NCI-H345 (cell line): ENCODE measurements at places on chromosomes 11 and 22.
A peak's percentile ranks its signal among the peaks of the same experiment; 100 is the strongest.

DNA sequence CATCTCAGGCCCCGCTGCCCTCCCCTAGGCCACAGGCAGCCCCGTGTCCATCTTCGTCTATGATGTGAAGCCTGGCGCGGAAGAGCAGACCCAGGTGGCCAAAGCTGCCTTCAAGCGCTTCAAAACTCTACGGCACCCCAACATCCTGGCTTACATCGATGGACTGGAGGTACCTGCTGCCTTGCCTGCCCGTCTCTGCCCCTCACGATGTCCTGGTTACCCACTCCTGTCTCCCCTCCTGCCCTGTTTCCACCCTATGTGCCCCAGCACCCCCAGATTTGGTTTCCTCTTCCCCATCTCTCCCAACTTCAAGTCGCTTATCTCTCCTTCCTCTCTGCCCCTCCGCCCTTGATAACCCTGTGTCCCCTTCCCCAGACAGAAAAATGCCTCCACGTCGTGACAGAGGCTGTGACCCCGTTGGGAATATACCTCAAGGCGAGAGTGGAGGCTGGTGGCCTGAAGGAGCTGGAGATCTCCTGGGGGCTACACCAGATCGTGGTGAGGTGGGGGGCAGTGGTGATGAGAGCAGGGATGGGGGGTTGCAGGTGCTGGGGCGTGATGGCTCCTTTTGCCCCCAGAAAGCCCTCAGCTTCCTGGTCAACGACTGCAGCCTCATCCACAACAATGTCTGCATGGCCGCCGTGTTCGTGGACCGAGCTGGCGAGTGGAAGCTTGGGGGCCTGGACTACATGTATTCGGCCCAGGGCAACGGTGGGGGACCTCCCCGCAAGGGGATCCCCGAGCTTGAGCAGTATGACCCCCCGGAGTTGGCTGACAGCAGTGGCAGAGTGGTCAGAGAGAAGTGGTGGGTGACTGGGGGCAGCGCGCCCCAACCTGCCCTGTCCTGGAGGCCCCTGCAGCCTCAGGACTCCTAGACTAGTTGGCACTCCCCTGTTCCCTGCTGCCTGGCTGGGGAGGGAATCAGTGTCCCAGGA is 930 bp downstream of the SCYL1 start:
- DNase-seq: no peak

DNA sequence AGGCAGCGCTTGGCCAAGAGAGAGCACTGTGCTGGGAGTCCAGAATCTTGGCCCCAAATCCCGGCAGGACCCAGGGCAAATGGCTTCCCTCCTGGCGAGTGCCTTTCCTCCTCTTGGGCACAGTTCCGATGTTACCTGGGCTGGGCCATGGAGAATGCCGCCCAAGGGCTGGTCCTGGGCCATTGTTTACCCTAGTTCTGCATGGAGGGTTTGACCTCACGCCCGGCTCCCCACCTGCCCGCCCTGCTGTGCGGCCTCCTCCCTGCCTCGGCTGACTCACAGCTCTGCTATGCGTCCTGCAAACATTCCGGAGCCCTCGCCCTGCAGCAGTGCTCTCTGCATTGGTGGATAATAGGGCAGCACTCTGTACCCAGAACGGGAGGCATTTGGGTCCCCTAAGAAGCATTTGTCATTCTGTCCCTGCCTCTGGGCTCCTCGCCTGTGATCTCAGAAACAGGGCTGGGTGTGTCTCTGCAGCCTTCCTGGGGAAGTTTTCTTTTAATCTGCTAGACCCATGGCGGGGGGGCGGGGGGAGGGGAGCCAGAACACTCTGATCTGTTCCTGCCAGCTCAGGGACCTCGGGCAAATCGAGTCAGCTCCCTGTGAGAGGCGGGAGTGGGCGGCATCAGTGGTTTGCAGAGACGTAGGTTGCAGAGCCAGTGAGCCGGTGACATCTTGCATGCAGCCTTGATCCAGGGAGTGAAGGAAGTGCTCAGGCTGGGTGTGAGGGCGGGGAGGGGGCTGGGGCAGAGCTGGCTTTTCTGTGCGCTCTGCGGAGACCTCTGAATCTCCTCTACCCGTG is 32.9 kb upstream of the SMIM38 start:
- DNase-seq: no peak

GRCh38 chr22:22787786-22788459 is 99.7 kb upstream of the IGLL5 start:
- peak; percentile 26 for DNase-seq

GRCh38 chr11:4190098-4190497 is 95.5 kb downstream of the RRM1 start:
- DNase-seq: no peak

GRCh38 chr11:70573701-70574151 is 175.4 kb downstream of the CTTN start:
- DNase-seq: no peak

GRCh38 chr22:44901301-44901700 is 108.5 kb downstream of the PHF21B start:
- DNase-seq: no peak

DNA sequence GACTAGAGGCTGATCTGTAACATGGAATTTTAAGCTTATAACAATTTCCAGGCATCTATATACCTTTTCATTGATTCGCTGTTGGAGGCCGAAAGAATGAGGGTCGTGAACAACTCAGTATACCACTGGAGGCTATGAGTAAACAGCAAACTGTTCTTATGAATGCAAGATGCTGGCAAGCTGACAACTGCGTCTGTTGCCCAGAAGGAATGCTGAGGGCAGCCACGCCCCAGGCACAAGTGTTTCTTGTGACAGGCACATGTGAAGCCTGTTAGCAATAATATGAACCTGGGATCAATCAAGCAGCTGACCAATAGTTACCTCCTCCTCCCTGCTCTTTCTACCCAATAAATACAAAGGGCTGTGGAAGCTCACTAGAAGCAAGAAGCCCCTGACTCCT is 15.3 kb downstream of the RTCB start:
- DNase-seq: no peak

- no peak for DNase-seq
Observed at GRCh38 chr22:29454276-29454675, 15.9 kb downstream of the RFPL1 start.

- DNase-seq: peak; percentile 41
Observed at GRCh38 chr11:75351541-75351790, at the start of gene ARRB1. ARRB1 (minus strand) TSS chr11:75351661; CDS start chr11:75351607, 54 bp downstream.

DNA sequence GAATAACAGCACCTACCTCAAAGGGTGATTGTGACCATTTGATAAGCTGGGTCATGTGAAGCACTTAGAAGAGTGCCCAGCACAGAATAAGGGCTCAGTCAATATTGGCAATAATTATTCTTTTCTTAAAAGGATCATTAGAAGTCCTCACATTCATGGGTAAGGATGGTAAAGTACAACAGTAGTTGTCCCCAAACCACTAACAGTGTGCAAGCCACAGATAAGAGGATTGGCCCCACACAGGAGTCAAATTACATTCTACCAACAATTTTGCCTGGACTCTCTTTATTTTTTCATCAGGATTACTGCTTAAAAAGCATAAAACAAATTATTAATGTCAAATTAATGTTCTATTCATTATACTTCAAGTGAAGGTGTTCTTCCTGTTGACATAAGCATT is 271.5 kb upstream of the PDGFD start:
- DNase-seq: no peak

GRCh38 chr22:27825174-27825573 is 23.6 kb upstream of the MN1 start:
- DNase-seq: no peak

- DNase-seq: no peak
Observed at GRCh38 chr22:48237466-48238283, 1475.2 kb downstream of the TBC1D22A start.

DNA sequence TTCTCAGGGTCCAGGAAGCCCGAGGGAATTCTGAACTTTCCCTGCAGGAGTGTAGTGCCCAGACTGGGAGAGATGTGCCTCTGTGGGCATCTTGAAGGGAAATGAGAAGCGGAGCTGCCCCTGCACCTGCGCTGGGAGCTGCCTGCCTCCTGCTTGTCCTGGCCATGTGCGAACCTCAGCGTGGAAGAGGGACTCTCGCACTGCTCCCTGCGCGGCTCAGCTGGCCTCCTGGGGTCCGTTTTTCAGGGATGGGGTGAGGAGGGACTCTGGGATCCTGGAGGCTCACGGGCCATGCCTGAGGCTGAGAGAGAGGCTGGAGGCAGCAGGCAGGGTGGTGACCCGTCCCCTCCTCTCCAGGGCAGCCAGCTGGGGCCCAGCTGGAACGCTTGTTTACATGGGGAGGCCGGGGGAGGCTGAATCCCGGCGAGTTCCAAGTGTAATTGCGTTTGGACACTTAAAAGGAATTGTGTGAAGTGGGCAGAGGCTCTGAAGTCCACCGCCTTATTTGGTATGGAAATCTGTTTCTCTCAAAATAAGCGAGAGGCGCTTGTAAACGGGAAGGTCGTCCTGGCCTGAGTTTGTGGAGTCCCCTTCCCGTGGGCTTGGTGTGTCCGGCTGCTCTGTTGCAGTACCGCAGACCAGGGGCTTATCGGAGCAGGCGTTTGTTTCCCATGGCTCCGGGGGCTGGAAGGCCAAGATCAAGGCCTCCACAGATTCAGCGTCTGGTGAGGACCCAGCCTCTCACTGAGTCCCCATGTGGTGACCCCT is 1.2 kb upstream of the MRGPRF start:
- DNase-seq: no peak

DNA sequence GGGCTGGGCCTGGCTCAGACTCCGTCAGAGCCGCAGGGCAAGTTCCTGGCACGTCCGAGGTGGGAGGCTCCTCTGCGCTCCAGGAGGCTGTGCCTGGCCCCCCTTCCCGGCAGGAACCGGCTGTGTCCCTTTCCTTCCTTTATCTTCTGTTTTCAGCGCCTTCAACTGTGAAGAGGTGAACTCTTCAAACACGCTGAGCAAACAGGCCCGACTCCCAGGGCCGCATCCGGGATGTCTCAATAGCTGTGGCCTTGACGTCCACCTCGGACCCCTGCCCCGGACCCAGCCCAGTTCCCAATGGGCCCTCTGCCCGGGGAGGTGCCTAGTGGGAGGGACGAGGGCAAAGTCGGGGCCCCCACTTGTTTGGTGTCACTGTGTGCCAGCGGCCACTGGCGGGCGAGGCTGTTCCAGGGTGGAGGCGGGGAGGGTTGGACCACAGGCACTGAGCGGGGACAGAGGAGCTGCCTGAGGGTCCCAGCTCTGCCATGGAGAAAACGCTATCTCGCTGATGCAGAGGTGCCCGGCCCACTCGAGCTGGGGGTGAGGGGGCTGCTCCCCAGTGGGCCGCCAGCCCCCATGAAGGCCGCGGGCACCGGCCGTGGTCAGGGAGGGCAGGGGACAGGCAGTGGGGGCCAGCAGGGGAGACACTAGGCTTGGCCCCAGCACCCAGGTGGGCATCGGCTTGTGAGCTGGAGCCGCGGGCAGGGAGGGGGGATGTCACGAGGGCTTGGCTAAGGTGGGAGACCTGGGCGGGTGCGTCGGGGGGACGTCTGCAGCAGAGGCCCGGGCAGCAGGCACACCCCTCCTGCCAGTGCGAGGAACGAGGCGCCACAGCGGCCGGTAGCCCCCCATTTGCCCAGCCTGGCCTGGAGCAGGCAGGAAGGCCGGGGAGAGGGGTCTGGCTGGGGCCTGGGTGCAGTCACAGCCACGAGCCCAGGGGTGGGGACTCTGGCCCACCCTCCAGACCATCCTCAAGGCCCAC is 2.7 kb upstream of the MUC5B start:
- no peak for DNase-seq

DNA sequence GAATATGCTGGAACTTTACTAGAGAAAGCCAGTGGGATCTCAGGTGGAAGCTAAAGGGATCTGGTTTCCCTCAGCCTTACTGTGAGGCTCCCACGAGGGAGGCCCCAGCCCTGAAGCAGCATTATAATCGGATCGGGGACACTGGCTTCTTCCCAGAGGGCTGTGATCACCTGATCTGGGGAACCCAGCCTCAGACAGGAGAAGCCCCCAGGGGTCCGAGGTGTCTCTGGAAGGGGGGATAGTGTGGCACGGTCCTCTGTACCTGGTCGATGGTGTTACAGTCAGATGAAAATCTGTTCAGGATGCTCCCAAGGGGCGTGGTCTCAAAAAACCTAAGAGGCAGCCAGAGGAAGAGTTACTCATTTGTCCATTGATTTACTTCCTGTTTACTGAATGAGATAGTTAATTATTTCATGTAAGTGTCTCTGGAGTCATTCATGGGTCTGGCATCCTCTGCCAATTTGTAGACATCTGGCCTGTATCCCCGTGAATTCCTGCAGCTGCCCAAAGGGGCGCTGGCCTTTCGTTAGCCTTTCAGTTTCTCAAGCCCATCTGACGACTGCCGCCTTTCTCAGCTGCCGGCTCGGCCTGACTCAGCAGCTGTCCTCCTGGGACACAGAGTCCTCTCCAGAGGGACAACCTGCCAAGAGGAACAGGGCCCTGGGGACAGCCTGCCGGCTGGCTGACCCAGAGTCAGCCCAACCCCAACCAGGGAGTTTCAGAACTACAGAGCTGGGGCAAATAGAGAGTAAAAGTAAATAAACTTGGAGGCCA is 17.0 kb upstream of the KCNJ11 start:
- no peak for DNase-seq
